ENCODE measurements at places on chromosomes 2 and 18.

GRCh38 chr2:178304333-178304732 is 110.0 kb downstream of the OSBPL6 start:
- no peak for DNase-seq

DNA sequence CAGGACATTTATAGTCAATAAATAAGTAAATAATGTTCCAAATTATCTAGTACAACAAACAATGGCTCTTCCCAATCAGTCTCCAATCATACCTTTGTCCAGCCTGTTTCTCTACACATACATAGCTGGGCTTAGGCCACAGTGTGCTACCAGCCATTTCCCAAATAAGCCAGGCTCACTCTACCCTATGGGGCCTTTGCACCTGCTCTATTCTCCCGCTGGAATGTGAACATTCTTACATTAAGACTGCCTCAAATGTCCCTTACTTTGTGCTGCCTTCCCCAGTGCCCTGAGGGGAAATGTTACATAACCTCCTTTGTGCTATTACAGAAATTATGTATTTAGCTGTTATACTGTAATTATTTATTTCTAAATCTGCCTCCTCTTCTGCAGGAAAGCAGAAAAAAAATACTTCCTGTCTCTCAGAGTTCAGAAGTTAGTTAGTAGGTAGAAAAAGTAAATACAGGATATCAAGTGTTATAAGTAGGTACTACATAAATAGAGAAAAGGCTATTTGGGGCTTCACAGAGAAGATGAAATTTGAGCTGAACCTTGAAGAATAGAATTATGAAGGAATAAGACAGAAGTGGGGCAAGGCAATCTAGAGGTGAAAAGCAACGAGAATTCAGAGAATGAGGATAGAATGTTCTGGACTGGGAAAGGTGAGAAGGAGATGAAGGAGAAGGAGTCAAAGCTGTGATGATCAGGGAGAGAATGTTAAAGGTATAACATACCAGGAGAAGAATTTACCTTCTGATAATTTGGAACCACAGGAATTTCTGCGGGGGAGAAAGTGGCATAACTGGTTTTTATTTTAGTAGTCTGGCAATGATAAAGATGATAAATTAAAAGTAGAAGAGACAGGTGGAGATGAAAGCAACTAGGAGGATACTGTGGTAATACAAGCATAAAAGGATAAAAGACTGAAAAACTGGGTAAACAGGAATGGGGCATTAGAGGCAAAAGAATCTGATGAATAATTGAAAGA is 37.0 kb downstream of the ROCK1 start:
- no peak for DNase-seq

DNA sequence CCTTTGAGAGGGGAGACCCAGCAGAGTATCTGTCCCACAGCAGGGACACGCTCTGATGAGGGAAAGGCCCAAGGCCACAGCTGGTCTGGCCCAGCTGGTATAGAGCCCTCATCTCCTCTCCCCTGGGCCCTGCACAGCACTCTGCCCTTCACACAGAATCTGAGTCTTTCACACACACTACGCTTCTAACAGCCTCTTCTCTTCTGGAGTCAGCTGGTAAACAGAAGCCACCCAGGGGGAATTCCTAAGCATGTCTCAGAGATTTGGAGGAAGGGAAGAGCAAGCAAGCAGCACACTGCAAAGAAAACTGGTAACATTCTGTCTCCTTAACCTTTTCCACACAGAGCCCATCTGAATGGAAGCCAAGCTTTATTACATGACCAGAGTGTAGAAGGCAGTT is 121.1 kb upstream of the ACAA2 start:
- no peak for DNase-seq

DNA sequence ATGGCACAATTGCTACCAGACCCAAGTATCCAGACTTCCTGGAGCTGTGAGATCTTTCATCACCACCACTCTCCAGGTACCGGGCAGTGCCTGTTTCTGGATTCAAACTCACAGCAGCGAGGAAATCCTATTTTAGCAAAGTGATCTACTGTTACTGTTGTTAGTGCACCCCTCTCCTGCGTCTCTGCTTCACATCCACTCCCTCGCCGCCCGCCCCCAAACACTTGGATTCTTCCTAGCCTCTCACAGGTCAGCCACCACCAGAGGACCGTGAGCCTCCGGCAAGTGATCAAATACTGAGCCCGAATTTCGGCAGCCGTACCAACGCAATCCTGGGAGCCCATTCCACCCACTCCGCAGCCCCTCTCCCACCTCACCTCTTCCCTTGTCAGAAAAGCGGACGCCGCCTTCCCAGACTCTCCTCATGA is 519 bp downstream of the METTL4 start:
- no peak for DNase-seq

GRCh38 chr18:42174909-42175308 is 219.9 kb downstream of the PIK3C3 start:
- no peak for DNase-seq

DNA sequence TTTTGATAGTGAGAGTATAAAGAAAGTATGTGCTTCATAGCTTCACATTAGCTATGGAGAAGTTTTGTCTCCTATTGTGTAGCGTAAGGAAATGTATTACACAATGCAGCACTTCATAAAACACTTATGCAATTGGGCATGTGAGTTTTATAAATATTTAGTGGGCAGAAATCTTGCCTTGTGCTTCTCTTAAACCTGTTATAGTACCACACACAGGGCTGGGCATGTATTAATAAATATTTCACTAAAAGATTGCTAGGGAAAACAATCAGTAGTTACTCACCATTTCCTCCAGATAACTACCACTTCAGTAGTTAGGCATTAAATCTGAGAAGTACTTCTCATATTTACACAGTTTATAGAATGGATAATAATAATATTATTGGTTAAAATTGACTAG is 1080.8 kb upstream of the PIK3C3 start:
- no peak for DNase-seq

DNA sequence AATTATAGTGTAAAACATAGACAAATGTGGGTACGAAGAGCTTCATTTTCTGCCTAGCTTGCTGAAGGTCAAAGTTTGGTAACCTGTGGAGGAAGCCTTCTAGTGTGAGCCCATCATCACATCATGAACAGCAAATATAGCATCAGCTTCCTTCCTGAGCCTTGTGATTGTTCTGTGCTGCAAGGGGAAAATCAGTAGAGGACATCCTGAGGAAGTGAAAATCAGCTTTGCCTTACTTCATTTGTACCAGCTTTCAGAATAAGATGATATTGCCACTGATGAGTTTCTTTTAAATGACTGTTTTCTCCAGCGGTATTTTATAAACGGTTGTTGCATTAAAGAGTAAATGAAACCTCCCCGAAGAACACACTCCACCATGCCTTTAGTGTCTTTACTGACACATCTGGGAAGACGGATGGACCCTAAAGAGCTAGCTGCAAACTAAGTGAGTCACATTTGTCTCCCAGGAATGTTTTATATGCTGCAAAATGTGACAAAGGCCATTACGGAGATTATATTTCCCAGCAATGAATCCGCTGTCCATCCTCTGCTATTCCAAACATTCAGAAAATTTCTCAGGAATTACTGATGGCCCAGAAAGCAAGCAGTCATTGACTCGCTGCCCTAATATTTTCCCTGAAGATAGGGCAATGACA is 1272.8 kb downstream of the SUCLG1 start:
- no peak for DNase-seq

- DNase-seq: no peak
Observed at GRCh38 chr2:169741-170140, 94.1 kb downstream of the SH3YL1 start.

- no peak for DNase-seq
Observed at GRCh38 chr2:145302886-145303285, 783.0 kb upstream of the ZEB2 start.

GRCh38 chr2:96103187-96103601 is 13.2 kb downstream of the ADRA2B start:
- DNase-seq: no peak

DNA sequence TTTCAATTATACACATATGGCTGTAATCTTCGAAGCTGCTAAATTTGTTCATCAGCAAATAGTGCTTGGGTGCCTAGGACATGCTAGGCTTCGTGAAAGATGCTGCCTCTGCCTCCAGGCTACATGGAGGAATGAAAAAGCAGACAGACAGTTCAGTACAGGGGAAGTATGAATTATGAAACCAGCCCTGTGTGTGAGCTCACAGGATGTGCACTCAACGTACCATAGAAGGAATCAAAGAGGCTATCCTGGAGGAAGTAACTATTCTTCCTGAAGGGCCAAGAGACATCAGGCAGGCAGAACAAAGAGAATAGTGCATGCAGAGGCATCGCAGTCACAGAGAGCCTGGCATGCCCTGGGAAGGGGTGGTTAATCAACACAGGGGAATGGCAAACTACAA is 61.4 kb downstream of the DYM start:
- no peak for DNase-seq

DNA sequence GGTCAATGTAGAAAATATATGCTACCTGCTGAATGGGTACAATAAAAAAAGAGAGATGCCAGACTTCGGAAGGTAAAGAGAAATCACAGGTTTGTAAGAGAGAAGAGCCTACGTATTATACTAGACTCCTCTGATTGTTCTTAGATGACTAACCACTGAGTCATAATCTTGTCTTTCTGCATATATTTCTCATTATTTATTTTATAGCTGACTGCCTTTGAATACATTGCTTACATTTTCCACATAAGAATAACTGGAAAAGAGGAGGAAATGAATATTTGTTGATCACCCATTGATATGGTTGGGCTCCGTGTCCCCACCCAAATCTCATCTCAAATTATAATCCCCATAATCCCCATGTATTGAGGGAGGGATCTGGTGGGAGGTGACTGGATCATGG is 90.3 kb upstream of the RAB27B start:
- DNase-seq: no peak

- no peak for DNase-seq
Observed at GRCh38 chr2:116859708-116860107, 954.8 kb upstream of the DDX18 start.

DNA sequence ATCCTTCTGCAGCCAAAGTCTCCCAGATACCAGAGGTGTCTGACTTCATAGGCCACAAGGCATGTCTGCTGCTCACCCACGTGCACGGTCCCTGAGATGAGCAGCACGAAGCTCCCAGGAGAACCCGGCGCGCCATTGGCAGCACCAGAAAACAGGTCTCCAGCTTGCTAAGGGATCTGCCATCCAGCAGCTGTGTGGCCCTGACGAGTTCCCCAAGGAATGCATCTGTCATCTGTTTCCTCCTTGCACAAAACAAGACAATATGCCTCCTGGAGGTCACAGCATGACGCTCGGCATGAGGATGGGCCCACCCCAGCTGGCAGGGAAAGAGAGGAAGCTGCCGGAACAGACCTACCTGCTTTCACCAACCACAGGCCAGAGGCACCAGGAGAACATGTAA is 29.2 kb downstream of the HS6ST1 start:
- no peak for DNase-seq

GRCh38 chr2:33512112-33512511 is 35.7 kb downstream of the RASGRP3 start:
- no peak for DNase-seq

- no peak for DNase-seq
Observed at GRCh38 chr2:231680285-231680991, 27.9 kb upstream of the PTMA start.

DNA sequence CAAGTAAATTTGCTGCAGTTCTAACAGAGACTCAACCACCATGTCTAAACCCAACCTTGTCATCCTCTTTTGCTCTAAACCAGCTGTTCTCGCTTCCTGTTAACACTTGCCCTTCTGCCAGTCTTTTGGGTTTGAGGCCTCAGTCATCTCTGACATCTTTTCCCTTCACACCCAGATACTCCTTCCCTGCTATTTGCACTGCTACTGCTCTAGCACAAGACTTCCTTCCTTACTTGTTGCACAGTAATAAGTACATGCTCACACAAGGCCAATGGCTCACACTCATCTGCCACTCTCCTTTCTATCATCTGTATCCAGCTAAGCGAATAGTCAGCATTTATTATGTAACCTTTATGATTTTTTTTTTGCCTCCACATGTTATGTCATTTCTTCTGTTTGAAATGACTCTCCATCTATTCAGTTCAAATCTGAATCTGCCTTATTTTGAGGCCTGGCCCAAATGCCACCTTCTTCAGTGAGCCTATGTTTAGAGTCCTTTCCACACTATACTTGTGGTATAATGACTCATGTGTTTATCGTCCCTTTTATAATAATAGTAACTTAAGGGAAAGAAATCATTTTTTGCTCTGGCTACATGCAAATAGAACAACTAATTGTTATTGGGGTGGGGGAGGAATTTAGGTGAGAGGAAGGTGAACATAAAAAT is 22.5 kb upstream of the CDKL4 start:
- DNase-seq: no peak

- DNase-seq: no peak
Observed at GRCh38 chr2:98298683-98299164, 47.5 kb upstream of the CNGA3 start.

GRCh38 chr2:162706770-162707169 is 131.8 kb downstream of the KCNH7 start:
- DNase-seq: no peak

DNA sequence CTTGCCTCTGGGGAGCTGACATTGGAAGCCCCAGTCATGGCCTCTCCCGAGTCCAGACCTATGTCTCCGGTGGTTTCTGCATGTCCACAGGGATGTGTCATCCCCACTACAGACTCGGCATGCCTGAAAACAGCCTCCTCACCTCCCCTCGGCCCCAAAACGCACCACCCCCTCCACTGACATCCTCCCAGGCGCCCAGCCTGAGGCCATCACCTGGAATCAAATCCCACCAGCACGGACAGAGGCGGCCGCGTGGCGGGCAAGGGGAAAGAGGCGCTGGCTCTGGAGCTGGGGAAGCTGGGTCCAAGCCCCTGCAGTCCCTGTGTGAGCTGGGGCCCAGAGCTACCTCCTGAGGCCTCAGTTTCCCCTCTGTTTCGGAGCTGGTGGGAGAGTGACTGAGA is 69.9 kb upstream of the SMAD7 start:
- DNase-seq: no peak

- DNase-seq: no peak
Observed at GRCh38 chr18:41858761-41859555, 96.1 kb upstream of the PIK3C3 start.

DNA sequence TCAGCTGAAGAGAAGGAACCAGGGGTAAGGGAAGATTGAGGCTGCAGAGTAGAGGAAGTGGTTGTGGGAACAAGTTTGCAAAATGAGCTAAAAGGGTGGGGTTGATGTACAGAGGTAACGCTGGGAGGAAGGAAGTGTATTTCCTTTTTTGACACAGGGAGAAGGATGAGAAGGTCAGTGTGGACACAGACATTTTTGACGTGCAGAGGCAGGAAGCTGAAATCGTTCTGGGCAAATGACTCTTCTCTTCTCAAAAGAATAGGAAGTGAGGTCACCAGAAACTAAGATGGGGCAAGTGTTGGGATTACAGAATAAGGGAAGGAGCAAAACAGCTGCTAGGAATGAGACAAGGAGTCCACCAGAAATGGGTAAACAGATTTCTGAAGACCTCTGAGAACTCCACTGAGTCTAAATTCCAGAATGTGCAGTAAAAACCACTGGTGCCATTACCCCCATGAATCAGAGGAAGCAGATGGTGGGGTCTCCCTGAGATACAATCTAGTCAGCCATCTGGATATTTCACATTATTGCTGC is 20.0 kb upstream of the RNF149 start:
- no peak for DNase-seq

- no peak for DNase-seq
Observed at GRCh38 chr2:215189393-215189792, 51.0 kb upstream of the ABCA12 start.

Measured in cortex of kidney (tissue), 1 donor.